ENCODE measurements at places on chromosomes 13 and 19.

- no peak for DNase-seq
Observed at GRCh38 chr19:6393983-6394412, 1.0 kb upstream of the GTF2F1 start.

DNA sequence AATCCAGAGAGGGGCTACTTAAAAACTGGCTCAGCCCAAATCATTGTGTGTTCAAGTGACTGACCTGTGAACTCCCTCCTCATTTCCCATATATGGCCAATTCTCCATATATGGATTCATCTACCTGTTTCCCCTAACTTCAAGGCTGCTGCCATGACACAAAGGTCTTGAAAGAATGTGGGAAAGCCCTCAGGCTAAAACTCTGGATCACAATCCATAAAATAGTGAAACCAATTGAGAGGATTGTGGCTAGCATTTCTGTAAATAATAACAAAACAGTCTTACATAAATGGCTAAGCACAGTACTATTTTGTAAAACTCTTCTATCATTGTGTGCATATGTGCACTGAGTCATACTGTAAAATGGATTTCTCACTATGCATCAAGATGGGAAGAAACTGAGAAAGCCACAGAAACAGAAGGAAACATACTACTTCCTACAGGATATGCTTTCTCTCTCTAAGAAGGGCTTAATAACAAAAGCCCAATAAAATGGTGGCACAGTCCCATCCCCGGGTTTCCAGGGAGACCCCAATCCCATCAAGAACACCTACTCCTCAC is 80.5 kb downstream of the FOXO1 start:
- no peak for DNase-seq

DNA sequence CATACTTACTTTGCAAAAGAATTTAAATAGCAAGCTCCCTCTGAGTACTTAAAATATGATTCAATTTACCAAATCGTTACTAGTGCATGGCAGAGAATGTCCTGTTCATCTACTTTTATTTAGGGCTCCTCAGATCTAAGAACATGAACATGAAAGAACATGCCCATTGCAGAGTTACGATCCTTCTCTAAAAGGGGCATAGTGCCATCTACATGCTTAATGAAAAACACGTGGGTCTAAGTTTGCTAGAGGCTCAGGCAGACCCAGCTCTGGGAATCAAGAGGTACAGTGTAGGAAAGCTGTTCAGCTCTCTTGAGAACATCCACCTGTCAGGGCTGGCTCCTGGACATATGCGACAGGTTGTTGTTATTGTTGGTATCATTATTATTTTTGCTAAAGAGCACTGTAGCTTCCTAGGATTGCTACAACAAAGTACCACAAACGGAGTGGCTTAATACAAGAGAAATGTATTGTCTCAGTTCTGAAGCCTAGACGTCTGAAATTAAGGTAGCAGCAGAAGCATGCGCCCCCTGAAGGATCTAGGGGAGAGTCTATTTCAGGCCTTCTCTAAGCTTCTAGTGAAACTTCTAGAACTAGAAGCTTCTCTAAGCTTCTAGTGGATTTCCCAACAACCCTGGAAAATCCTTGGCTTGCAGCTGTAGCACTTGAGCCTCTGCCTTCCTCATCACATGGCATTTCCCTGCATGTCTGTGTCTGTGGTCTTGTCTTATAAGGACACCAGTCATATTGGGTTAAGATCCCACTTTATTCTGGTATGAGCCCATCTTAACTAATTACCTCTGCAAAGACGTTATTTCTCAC is 133.9 kb downstream of the DCT start:
- DNase-seq: no peak

- no peak for DNase-seq
Observed at GRCh38 chr13:32316028-32316339, 676 bp downstream of the BRCA2 start.
